Pancreas (tissue), 10 donors: ENCODE measurements at places on chromosomes 4 and X. TPM values are rescaled to one million over a fixed set of nuclear protein-coding genes. Genes with fewer than 3 reads are reported as not detected.
A peak's percentile ranks its signal among the peaks of the same experiment; 100 is the strongest.

The TCEAL6 gene
- not detected for total RNA-seq

The SFRP2 gene
- total RNA-seq = 136 TPM

The HSD17B13 gene
- 0.69 TPM for total RNA-seq

The RASGEF1B gene
- 2.0 TPM for total RNA-seq

The TKTL1 gene
- not detected for total RNA-seq

DNA sequence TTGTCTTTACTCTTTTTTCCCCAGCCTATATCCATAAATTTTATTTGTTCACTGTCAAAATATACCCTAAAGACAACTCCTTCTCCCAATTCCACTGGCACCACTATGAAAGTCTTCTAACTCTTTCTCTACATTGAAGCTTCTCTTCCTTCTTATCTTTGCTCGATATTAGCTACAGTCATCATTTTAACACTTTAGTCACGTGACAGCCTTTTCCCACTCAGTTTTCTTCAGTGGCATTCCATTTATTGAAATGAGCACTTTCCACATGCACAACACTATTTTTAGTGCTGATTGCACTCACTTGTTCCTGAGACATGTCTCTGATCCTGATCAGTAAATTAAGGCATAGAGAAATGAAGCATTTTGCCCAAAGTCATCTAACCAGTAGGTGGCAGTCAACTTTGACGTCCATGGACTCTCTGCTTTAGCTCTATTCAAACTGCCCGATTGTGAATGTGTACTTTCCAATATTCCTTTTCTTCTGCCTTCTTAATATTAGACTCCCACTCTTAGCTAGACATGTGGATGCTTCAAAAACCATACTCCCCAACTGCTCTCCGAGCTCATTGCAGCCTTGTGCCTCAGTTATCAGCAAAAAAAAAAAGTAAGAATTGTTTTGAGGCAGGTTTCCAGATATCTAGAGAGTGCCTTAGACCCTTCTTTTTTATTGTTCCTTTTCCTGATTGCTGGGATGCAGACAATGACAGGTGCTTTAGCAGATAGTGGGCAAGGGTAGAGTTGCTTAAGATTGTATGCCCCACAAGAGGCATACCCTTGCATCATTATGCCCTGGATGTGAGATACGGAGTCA lies 394.4 kb upstream of the ADGRL3 start:
- DNase-seq = no peak

DNA sequence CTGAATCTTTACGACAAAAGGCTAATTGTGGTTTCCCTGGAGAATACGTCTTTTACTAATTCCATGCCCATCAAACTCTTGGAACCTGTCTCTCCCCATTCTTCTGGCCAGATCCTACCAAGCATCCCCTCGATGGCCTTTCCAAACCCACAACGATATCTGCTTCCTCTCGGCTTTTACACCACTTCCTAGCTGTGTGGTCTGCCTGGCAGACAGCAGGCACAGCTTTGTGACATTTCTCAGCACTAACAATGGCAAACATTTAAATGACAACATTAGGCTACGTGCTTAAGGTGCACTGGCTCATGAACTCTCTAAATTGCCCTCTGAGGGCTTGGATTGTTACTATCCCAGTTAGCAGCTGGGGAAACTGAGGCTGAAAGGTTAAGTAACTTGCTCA lies 141.0 kb downstream of the NSUN7 start:
- no peak for DNase-seq

- DNase-seq = no peak
Measured at GRCh38 chrX:67587946-67588624, 44.3 kb downstream of the AR start.

- DNase-seq = no peak
Measured at GRCh38 chr4:20944451-20944850, 244.2 kb downstream of the PACRGL start.

DNA sequence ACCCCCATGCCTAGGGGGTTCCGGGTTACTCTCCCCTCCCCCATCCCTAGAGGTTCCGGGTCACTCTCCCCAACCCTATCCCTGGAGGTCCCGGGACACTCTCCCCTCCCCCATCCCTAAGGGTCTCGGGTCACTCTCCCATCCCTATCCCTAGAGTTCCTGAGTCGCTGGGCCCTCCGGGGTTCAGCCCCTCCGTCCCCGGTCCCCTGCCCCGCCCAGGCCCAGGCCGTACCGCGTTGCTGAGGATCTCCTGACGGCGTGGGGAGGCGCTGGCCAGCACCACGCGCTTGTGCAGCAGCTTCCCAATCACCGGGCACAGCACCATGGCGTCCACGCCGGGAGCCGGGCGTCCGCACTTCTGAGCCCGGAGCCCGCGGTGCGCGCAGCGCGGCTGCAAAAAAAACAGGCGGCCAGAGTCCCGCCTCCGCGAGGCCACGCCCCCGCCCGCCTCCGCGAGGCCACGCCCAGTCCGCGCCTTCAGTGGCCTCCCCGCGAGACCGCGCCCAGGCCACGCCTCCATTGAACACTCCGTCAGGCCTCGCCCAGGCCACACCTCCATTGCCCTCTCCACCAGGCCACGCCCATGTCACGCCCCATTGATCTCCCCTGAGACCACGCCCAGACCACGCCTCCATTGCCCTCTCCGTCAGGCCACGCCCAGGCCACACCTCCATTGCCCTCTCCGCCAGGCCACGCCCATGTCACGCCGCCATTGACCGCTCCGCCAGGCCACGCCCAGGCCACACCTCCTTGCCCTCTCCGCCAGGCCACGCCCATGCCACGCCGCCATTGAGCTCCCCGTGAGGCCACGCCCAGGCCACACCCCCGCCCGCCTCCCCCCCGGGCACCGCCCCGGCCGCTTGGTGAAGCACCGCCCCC lies at the start of gene ASMTL:
TSS of gene ASMTL (minus strand) at position 394 of the 879 bp plus-strand sequence. CDS start at position 325, 69 bp downstream.
- DNase-seq = peak; percentile 100

GRCh38 chrX:129726307-129727111 lies 12.3 kb upstream of the XPNPEP2 start:
- DNase-seq = peak; percentile 64

DNA sequence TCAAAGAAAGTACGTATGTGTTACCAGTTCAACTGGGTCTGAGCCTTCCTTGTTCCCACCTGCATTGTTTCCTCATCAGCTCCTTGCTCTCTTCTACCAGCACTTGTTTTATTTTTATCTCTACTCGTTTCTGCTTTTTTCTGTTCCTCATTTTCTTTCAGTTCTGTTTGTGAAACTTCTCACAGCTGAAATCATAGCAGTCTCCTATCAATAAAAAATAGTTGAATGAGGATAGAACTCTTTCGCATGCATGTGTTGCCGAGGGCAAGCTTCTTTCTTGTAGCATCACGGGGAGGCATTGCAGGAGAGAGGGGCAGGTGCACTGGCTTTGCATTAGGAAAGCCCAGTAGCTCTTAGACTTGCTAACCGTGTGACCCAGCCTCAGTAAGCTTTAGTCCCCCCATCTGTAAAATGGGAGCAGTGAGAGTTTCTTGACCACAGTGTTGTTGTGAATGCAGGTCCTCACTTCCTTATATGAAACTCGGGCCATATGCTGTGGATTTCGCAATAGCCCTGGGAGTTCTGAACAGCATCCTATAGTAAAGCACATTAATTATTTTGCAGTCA lies 24.7 kb downstream of the OFD1 start:
- DNase-seq = no peak

DNA sequence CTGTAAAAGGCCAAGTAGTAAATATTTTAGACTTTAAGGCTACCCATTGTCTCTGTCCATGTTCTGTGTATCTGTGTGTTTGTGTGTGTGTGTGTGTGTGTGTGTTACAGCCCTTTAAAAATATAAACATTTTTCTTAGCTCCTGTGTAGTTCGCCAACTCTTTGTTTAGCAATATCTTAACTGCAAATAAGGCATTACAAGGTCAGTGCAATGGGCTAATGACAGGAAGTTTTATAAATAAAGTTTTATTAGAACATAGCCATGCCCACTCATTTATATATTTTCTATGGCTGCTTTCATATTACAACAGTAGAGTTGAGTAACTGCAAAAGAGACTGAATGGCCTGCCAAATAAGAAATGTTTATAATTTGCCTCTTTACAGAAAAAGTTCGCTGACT lies 5.9 kb upstream of the SLC7A11 start:
- no peak for DNase-seq

- DNase-seq = no peak
Measured at GRCh38 chrX:131779741-131780140, 235.9 kb downstream of the OR13H1 start.

DNA sequence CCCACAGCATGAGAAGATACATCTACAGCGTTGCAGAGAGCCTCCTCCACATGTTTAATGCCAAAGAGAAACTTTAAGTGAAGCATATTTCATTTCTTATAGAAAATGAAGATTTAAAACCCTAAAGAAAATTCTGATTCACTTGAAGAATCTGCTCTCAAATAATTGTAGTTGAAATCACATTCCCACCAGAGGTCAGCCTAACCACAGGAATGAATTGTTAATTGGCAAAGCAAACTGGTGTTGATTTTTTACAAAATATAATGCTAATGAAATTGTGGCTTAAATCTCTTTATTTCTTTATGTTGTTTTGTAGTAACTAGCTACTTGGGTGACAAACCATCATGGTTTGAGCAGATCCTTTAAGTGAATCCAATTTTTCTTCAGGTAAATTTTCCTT lies 31.1 kb upstream of the WDR17 start:
- DNase-seq = no peak
